ENCODE measurements at places on chromosomes 12 and 14.

- peak; percentile 26 for DNase-seq
These were observed 56.7 kb downstream of the C14orf132 start for GRCh38 chr14:96095581-96096476.

DNA sequence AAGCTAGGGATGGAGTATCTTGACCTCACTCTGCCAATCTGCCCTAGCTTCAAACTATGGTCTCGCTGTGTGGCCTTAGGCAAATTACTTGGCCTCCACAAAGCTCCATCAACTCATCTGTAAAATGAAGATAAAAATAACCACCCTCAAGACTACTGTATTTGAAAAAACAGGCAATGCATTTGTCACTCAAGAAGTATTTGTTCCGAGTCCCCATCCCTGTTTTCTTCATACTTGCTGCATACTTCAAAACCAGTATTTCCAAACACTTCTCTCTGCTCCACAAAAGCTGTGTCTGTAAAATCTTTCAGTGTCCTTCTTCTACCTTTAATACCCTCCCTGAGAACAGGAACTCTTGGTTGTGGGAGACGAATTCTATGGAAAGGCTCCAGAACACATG lies 47.9 kb downstream of the GTF2A1 start:
- DNase-seq: no peak

- no peak for DNase-seq
These were observed 75.7 kb downstream of the BCL11B start for GRCh38 chr14:99196310-99196650.

DNA sequence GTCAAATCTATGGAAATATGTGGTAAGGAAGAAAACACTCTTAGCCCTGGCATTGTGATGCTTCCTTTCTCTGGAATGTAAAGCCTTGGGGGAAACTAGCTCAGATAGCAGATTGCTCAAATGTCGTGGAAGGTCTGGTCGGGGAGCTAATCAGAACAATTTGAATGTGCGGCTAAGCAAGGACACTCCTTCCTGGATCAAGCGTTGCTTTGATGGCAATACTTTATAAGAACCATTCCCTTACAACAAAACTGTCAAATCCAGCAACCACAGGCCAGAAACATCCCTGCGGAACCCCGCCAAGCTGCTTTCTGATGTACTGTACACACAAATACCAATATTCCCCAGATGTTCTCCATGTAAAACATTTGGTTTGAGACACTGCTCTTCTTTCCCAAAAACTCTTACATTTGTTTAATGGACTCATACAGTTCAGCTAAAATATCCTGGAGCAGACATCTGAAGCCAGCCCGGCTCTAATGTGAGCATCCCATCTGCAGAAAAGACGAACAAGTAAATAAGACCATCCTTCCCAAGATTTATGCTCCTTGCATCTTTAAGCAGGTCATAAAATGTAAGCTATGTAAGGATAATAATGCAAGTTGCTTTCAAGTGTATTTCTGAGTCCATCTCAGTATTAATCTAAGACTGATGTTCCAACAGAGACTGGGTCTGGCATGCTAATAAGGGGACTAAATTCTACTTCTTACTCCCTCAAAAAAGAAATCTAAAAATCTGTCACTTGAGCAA lies 20.2 kb downstream of the NUAK1 start:
- DNase-seq: no peak

DNA sequence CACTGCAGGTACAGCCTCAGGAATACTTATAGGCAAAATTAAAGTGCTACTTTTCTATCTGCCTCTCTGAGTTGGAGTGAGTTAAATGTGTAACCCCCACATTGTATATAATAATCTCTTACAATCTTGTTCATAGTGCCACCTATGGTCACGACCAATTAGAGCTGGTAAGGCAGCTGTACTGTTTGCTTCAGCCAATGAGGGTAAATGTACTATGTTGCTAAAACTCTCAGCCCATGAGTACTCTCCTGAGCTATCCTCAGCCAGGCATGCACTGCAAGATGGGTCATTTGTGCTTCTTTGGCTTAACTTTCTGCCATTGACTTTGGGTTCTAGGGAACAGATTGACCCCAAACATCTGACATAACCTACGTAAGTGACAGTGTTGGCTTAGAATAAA lies 15.0 kb upstream of the MDM2 start:
- DNase-seq: peak; percentile 46

DNA sequence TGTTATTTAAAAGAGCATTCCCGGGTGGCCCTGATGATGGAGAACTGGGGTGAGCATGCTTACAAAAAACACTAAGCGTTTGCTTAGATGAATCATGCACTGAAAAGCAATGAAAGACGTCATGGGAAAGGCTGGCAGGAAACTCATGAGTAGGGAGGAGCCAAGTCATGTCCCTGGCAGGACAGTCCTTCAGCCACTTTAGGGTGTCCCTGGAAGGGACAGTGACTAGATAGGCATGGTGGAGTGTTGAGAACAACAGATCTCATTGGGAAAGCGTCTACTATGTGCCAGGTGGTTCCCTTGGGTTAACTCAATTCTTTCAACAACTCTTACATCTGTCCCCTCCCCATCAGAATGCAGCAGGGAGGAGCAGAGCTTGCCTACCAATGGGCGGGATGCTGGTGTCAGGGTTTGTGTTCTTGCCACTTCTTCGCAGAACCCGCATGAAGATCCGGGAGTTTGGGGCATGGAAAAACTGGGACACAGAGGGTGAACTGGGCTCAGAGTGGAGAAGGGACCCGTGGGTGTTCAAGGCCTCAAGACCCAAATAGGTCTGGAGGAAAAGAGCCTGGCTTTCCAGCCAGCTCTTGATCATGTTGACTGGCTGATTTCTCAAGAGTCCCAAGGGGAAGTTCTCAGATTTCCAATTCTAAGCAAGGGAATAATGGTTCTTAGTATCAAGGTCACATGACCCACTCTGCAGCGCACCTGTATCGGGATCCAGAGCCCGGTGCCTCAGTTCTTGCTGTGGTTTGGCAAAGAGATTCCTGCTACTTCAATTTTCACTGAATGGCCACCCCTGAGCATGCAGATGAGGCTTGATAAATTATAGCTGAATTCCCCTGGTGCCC lies 653.9 kb upstream of the TBX3 start:
- no peak for DNase-seq

GRCh38 chr14:56891226-56891625 lies 80.9 kb upstream of the OTX2 start:
- DNase-seq: no peak

GRCh38 chr14:47392326-47392725 lies 283.1 kb downstream of the MDGA2 start:
- no peak for DNase-seq

GRCh38 chr14:65228956-65229747 lies 126.8 kb upstream of the MAX start:
- no peak for DNase-seq

DNA sequence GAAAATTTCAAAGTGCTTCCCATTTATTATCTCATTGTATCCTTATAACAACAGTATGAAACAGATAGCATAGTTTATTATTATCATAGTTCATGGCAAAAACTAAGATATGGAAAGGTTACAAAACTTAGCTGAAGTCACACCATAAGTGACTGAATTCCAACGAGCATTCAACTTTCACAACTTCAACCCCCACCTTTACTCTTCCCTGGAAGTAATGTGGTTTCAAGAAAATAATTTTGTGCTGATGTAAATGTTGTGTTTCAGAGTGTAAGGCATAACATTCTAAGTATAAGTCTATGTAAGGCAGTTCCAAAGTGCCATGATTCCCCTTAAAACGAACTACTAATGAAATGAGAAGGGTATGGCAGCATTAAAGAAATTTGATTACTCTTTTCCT lies 454.5 kb downstream of the BCAT1 start:
- no peak for DNase-seq
